CD4-positive, alpha-beta T cell treated with Interleukin-21 for 1 hour (primary cell): ENCODE measurements at places on chromosomes 3 and 15.
A peak's percentile ranks its signal among the peaks of the same experiment; 100 is the strongest.

GRCh38 chr3:45516829-45517228 lies 77.7 kb upstream of the LIMD1 start:
- DNase-seq = no peak

- DNase-seq = no peak
Measured at GRCh38 chr15:65085990-65086679, 9.6 kb downstream of the KBTBD13 start.

GRCh38 chr3:50028346-50028745 lies 60.4 kb upstream of the RBM5 start:
- no peak for DNase-seq

DNA sequence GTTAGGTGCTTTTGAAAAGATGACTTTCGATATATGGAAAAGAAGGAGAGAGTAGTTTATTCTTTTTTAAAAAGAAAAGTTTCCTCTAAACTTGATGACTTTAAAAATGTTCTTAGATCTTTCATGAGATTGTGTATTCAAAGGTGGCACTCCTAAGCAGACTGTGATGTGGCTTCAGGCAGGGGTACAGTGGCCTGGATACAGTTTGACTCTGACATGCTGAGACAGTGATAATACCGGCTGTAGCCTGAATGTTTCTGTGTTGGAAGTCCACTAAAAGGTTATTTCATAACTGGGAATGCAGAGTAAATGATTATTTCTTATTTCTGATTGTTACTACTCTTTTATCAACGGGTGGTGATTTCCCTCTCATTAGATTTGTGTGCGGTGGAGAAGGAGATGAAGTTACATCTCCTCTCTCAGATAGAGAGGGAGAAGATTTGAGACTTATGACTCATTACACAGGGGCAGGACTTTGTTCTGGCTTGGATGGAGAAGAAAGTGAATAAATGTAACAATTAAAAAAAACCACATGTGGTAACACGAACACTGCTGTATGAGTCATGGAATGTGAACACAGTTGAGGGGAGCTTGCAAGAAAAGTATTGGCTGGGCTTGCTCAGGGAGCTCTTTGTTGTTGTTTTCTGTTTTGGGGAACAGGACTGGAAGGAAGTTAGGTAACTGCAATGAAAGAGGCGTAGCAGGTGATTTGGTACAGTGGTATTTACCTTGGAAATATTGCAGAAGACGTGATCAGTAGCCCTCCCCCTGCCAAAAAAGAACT lies 21.6 kb downstream of the SPTSSB start:
- peak; percentile 40 for DNase-seq

GRCh38 chr3:13532631-13533030 lies 16.3 kb upstream of the FBLN2 start:
- no peak for DNase-seq

DNA sequence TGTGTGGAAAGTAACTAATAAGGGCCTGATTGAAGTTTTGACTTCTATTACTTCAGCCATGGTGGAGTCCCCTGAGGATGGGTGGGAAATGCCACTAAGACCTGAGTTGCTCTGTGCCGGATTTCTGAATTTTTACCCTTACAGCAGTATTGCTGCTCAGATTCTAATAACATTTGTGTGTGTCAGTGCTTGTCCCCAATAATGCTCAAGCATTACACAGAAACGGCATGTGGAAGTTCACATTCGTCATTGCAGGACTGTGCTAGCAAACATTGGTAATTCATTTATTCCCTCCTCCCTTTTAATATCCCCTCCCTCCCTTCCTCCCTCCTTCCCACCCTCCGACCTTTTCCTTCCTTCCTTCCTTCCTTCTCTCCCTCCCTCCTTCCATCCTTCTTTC lies 484.5 kb upstream of the ONECUT1 start:
- no peak for DNase-seq
